ENCODE measurements at places on chromosomes 16 and 17.

DNA sequence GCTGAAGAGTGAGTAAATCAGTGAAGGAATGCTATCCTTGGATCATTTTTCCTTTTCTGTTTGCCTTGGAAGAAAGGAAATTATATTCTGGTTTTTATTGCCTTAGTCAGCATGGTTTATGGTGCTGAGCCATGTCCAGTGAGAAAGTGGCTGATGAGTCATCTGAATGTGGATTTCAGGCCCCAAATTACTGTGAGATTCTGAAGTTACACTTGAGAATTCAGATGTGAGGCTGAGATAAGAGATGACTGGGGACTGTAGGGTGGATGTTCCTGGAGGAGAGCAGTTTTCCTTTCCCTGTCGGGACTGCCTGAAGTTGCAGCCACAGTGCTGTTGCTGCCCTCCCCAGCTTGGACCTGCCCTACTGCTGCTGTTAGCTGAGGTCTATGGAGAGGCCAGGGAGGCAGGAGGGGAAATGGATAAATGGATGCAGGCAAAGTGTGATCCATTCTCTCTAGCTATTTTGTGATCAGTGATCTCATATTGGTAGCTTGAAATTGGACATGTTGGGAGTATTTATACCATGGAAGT is 4.2 kb upstream of the MAP3K14 start:
- peak; percentile 74 for DNase-seq

- DNase-seq, result no peak
These were observed 29.3 kb upstream of the GSG1L start for GRCh38 chr16:28092721-28093384.

GRCh38 chr16:57828272-57829161 is 26.2 kb upstream of the KIFC3 start:
- peak; percentile 47 for DNase-seq

DNA sequence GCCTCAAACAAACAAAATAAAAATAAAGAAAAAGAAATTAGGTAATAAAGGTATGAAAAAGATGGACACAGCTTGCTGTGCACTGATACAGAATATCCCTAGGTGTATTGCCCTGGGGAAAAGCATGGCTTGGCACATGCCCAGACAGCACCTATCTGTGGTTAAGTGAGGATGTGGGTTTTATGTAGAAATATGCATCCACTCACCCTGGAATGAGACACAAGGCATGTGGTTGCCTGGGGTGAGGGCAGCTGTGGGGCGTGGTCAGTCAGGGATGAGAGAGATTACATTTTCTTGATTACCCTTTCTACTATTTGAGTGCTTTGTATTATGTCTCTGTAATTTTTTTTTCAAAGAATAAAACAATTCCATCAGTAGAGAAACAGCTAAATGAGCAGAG is 6.9 kb downstream of the PLLP start:
- DNase-seq, result peak; percentile 9

DNA sequence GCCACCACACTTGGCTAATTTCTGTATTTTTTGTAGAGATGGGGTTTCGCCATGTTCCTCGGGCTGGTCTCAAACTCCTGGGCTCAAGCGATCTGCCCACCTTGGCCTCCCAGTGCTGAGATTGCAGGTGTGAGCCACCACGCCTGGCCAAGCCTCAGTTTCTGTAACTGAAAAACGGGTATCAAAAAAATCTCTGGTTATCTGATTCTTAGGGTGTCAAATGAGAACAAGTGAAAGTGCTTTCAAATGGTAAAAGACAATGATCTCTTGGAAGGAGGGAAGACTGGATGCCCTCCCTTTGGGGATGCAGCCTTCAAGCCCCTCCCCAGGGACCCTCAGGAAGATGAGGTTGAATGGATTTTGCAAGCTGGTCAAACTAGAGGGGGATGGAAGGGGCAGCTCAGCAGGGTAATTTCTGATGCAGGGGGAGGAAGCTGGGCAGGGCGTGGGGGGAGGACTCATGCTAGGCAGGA is 22.3 kb downstream of the ARHGAP23 start:
- no peak for DNase-seq

GRCh38 chr16:88956546-88957432 is 20.2 kb downstream of the CBFA2T3 start:
- DNase-seq, result no peak

DNA sequence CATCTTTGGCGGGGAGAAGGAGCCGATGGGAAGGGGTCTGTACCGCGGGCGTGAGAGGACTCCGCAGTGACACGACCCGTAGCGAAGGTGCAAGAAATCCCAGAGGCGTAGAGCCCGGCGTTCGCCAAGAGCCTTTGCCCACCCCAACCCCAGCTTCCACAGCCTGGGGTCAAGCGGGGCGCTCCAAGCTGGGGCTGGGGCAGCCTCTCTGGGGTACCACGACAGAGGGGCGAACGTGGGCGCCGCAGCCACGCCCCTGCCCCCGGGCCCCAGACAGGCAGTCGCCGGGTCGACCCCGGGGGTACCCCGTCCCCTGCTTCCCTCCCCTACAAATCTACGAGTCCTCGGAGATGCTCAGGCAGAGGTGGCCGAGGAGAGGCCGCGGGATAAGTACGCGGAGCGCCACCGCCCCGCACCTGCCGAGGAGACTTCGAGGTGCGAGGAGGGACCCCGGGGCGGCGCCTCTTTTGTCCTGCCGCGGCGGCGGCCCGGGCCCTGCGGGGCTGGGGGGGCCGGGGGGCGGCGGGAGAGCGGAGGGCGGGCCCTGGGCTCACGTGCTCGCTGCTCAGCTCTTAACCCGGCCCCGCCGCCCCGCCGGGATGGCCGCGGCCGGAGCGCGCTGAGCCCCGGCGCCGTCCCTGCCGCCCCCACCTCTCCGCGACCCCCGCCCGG is at the start of gene ADAM11:
ADAM11 (plus strand) TSS at position 575 of the 672 bp plus-strand sequence. CDS start 212 bp downstream, outside the sequence.
- DNase-seq, result peak; percentile 82

GRCh38 chr16:80604600-80605355 is 64.0 kb downstream of the DYNLRB2 start:
- DNase-seq, result no peak

DNA sequence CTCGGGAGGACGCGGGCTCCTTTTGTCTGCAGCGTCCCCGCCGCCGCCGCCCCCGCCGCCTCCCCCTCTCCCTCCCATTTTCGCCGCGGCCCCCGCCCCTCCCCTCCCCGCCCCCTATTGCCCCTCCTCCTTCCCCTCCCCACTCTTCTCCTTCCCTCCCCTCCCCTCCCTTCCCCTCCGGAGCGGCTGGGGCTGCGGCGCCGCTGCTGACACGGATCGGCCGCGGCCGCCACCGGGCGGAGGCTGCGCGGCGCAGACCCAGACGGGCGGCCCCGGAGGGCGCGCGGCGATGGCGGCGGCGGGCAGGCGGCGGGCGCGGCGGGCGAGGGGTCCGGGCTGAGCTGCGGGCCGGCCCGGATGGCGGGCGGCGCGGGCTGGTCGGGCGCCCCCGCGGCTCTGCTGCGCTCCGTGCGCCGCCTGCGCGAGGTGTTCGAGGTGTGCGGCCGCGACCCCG is at the start of gene RAB11FIP4:
RAB11FIP4 (plus strand) TSS at position 180 of the 454 bp plus-strand sequence; CDS start at position 358, 178 bp downstream.
- DNase-seq, result peak; percentile 45

DNA sequence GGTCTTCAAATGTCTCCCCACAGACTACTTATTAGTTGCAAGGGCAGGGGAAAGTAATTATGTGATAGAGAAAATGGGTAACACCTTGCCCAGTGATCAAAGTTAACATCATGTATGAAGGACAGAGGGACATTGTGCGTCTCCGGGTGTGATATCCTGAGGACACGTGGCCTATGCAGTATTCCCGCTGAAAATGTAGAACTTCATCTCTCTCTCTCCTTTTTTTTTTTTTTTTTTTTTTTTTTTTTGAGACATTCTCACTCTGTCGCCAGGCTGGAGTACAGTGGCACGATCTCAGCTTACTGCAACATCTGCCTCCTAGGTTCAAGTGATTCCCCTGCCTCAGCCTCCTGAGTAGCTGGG is 7.9 kb upstream of the CUEDC1 start:
- DNase-seq, result no peak

Measured in K562 (cell line).